ENCODE measurements at places on chromosomes 12 and 14.

DNA sequence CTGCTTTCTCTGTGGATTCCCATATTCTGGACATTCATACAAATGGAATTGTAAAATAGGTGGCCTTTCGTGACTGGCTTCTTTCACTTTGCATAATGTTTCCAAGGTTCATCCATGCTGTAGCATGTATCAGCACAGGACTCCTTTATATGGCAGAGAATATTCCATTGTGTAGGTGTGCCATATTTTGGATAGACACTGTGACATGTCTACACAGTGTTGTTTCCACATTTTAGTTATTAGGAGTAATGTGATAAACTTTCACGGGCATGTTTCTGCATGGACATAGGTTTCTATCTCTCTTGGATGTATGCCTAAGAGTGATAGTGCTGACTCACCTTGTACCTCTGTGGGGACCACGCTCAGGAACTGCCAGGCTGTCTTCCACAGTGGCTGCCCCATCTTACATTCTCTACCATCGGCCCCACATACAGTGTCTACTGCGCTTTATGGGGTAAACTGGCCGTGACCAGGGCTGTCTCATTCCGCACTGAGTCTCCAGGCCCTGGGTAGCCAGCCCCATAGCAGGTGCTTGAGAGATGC, 7.1 kb upstream of the KRT84 start:
- no peak for DNase-seq

- DNase-seq, result no peak
Measured at GRCh38 chr12:100348657-100349454, 8.0 kb upstream of the SLC17A8 start.

- DNase-seq, result no peak
Measured at GRCh38 chr12:79615596-79616560, 74.9 kb downstream of the PAWR start.

DNA sequence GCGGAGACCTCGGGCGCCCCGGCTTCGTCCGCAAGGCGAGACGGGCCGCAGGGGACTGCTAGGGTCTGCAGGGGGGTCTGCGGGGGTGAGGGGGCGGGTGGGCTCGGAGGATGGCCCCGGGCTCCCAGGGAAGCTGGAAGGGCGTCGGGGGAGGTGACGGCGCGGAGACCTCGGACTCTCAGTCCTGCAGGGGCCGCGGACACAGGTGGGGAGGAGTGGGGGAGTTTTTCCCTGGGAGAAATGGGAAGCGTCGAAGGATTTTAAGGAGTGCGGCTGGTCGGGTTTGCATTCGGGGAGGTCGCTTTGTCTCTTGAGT, 25.9 kb downstream of the ZBTB42 start:
- no peak for DNase-seq

- no peak for DNase-seq
Measured at GRCh38 chr12:81245458-81245857, 167.6 kb downstream of the ACSS3 start.

- no peak for DNase-seq
Measured at GRCh38 chr12:102526656-102527055, 46.3 kb upstream of the IGF1 start.

DNA sequence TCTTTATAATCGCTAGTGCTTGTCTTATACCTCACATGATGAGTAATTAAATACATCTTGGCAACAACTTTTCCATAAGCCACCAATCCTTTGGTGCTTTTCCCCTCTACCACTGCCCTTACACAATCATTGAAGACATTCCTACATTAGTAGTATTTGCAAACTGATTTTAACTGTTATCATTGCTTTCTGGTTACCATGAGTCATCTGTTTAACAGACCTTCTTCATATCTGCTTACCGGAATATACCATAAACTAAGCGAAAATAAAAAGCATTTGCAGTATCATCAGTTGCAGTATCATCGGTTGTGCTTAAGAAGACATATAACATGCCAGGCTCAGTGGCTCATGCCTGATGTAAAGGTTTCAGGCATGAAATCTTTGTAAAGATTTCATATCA, 54.8 kb upstream of the PLEKHA5 start:
- no peak for DNase-seq
